Progenitor cell of endocrine pancreas (in vitro differentiated cells): ENCODE measurements at places on chromosomes 5 and 9.

- DNase-seq = no peak
- no peak overlapping the region for H3K4me3 ChIP-seq
Measured at GRCh38 chr9:78543353-78543752, 246.4 kb downstream of the PSAT1 start.

- H3K4me3 ChIP-seq = no peak overlapping the region
- no peaks in the 10 kb centered on the region for H3K4me1 ChIP-seq
- no peak for DNase-seq
- no peaks in the 10 kb centered on the region for H3K27me3 ChIP-seq
- H3K36me3 ChIP-seq = peaks cover 56% of the 10 kb centered on the region
Measured at GRCh38 chr9:106958955-106959657, 96.1 kb downstream of the ZNF462 start.

GRCh38 chr5:35890021-35891020, 33.6 kb downstream of the IL7R start:
- no peaks in the 10 kb centered on the region for H3K36me3 ChIP-seq
- H3K27ac ChIP-seq = no peak overlapping the region
- peaks cover 4% of the 10 kb centered on the region for H3K4me1 ChIP-seq
- H3K4me3 ChIP-seq = no peak overlapping the region

- no peaks in the 10 kb centered on the region for H3K27me3 ChIP-seq
- H3K4me3 ChIP-seq = no peak overlapping the region
- H3K27ac ChIP-seq = peak overlapping the region; percentile 21
- no peak for DNase-seq
Measured at GRCh38 chr5:180815293-180815917, 12.8 kb upstream of the MGAT1 start.

- no peak for DNase-seq
- H3K4me1 ChIP-seq = peaks cover 40% of the 10 kb centered on the region
- no peak overlapping the region for H3K27ac ChIP-seq
- H3K4me3 ChIP-seq = peak overlapping the region; percentile 82
Measured at GRCh38 chr9:38064842-38065368, 4.1 kb downstream of the SHB start.

DNA sequence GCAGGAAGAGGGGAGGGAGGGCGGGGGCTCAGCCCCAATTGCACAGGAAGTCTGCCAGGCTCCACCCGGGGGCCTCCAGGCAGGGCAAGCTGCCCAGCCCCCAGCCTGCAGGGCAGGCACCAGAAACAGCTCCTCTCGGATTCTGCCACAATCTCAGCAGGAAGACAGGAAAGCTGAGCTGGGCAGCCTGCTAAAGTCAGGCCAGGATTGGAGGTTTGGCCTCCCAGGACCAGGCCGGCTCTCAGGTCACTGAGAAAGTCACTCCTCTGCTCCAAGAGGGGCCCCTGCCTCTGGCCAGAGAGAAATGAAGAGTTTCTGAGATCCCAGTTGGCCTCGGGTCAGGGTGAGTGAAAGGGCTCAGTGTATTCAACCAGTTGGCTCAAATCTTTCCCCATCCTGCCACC, 54.6 kb upstream of the STXBP1 start:
- no peak overlapping the region for H3K27ac ChIP-seq
- H3K4me3 ChIP-seq = no peak overlapping the region
- no peaks in the 10 kb centered on the region for H3K27me3 ChIP-seq

GRCh38 chr5:51208296-51208695, 175.0 kb upstream of the ISL1 start:
- no peak overlapping the region for H3K27ac ChIP-seq
- no peak overlapping the region for H3K4me3 ChIP-seq
- no peak for DNase-seq
- H3K36me3 ChIP-seq = no peaks in the 10 kb centered on the region

DNA sequence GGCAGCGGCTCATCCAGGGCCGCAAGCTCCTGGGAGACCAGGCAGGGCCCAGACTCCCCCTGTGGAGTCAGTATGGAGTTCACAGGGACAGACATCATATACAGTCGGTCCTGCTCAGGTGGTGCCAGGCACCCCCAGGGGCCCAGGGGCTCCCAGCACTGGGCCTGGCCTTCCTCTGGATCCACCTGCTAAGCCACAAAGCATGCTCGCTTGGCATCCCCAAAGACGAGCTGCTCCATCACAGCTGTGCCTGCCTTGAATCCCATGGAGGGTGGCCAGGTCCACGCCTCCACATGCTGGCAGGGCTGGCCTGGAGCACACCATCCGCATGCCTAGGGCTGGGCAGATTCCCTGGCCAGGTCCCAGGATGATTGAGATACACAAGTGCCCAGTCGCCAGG, 4.6 kb downstream of the BICD2 start:
- H3K27me3 ChIP-seq = no peaks in the 10 kb centered on the region
- no peak overlapping the region for H3K27ac ChIP-seq
- peaks cover 6% of the 10 kb centered on the region for H3K36me3 ChIP-seq
- H3K4me3 ChIP-seq = no peak overlapping the region
- H3K4me1 ChIP-seq = peaks cover 17% of the 10 kb centered on the region
- DNase-seq = no peak

DNA sequence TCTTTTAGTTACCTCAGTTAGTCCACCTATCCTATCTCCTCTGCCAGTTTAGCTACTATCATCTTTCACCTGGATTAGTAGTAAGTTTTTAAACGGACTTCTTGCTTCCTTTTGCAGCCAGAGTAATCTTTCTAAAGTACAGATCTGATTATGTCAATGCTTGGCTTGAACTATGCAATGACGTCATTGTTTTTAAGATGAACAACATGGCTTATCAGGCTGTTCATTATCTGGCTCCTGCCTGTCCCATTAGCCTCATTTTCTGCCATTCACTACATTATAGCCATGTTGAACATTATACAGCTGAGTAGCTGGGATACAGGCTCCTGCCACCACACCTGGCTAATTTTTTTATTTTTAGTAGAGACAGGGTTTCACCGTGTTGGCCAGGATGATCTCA, 98.7 kb downstream of the RANBP17 start:
- H3K27ac ChIP-seq = no peak overlapping the region
- no peak overlapping the region for H3K4me3 ChIP-seq
- H3K27me3 ChIP-seq = no peaks in the 10 kb centered on the region

GRCh38 chr5:139633295-139634027, 14.7 kb upstream of the CXXC5 start:
- H3K27ac ChIP-seq = peak overlapping the region; percentile 62
- peaks cover 28% of the 10 kb centered on the region for H3K4me1 ChIP-seq
- H3K36me3 ChIP-seq = peaks cover 1% of the 10 kb centered on the region
- H3K4me3 ChIP-seq = no peak overlapping the region
